ENCODE measurements at places on chromosomes 1 and 21.

GRCh38 chr1:210233495-210234328 lies 1.1 kb downstream of the SERTAD4 start:
- DNase-seq = no peak

DNA sequence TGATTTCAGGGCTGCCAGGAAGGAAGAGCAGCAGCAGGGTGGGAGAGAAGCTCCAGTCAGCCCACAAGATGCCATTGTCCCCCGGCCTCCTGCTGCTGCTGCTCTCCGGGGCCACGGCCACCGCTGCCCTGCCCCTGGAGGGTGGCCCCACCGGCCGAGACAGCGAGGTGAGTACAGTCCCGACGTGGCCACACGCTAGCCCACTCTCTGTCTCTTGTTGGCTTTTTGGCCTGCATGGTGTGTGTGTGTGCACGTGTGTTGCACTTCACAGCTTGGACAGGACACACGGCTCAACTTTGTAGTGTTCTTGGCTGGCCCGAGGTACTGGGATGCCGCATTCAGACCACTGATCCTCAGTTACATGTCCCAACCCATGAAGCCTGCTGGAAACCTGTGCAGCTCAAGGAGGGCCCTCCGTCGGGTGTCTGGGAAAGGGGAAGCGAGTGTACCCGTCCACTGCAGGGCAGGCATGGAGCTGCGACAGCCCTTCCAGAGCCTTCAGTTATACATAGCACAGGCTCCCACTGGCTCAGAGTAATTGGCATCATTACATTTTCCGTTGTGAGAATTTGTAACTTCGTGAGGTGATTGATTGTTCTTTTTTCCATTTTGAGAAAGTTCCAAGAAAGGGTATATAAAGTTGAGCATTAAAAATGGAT lies 454 bp downstream of the CORT start:
- DNase-seq = no peak

DNA sequence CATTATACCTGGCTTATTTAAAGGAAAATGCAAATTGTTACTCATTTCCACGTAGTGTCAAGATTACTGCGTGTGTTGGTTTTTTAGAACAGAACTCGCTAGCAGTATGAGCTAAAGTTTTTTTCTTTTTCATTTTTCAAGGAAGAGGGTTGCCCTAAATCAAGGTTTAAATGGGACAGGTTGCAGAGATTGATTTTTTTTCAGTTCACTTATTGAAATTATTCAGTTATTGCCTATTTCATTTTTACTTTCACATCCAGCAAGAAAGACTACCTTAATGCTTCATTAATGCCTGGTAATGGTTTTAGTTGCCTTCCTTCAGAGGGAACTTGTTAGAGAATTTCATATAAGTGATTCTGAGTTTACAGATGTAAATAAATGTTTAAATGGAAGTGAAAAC lies 5.6 kb downstream of the FAM20B start:
- no peak for DNase-seq

- no peak for DNase-seq
Observed at GRCh38 chr1:59062743-59063142, 234.2 kb upstream of the FGGY start.

GRCh38 chr1:10935246-10935645 lies 77.2 kb upstream of the TARDBP start:
- no peak for DNase-seq

GRCh38 chr1:84010136-84010535 lies 11.2 kb upstream of the TTLL7 start:
- no peak for DNase-seq

DNA sequence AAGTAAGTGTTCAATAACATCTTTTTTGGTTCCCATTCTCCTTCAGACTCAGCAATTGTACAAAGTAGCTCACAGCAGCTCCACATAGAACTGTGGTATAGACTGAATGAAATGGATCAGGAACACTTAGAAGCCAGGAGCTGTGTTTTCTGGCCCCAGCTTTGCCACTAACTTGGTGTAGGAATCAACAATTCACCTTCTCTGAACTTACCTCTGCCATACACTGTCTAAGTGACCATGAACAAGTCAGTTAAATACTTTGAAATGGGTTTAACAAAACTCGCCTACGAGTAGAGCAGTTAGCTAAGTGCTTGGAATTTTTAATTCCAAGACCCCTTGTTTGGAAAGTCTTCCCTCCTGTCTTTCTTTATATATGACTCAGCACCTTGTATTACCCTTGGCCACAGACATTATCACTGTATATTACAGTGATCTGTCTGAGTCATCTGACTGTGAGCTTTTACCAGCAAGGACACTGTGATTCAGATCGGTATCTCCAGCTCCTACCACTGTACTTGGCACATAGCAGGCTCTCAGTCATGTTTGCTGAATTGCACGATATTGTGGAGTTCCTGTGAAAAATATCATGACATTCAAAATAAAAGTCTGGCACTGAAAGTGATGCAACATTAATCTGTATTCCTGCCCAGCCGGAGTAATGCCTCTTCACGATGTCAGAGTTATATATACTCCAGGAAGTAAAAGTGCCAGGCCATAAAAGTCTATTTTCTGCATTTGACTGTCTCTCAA lies 101.7 kb upstream of the BEND5 start:
- no peak for DNase-seq

DNA sequence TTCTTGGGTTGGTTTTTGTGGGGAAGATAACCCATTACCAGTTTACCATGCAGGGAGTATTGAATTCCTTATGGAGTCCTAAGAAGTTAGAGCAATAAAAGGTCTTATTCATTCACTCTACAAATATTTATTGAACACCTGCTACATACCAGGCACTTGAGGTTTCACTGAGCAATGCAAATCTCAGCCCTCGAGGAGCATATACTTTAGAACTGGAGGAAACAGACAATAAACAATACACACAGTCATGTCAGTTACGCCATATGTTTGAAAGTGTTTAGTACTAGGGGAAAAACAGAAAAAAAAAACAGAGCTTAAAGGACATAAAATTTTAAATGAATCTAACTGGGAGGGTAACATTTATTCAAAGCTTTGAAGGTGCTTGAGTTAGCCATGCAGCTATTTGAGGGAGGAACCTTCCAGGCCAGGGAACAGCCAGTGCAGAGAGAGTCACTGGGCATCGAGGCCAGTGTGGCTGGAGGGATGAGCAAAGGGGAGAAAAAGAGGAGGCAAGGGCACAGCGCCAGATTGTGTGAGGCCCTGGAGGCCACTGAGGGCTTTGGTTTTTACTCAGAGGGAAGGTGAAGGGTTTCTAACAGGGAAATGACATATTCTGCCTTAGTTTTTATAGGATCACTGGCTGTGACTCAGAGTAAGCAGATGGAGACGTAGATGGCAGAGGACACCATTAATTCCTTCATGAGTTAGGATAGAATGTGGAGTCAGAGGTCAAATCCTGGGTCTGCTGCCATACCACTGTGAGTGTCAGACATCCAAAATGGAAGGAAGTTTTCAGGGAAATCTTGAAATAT lies 32.7 kb downstream of the C1orf21 start:
- DNase-seq = no peak

GRCh38 chr1:26476958-26477357 lies 4.7 kb downstream of the HMGN2 start:
- no peak for DNase-seq

GRCh38 chr1:225485226-225485625 lies 57.4 kb upstream of the LBR start:
- no peak for DNase-seq

DNA sequence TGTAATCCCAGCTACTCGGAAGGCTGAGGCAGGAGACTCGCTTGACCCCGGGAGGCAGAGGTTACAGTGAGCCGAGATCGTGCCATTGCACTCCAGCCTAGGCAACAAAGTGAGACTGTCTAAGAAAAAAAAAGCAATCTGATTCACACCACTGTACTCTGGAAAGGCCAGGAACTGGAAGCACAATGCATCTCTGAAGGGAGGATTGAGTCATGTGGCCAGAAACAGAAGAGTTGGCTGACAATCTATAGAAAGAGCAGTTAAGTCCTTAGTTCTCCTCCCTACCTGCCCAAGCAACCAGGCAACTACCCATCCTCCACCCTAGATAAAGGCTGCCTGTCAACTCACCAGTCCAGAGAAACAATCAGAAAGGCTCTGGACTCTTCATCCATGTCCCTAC lies 45.9 kb downstream of the PIK3R3 start:
- no peak for DNase-seq

- no peak for DNase-seq
Observed at GRCh38 chr1:178607718-178608408, 95.0 kb downstream of the TEX35 start.

DNA sequence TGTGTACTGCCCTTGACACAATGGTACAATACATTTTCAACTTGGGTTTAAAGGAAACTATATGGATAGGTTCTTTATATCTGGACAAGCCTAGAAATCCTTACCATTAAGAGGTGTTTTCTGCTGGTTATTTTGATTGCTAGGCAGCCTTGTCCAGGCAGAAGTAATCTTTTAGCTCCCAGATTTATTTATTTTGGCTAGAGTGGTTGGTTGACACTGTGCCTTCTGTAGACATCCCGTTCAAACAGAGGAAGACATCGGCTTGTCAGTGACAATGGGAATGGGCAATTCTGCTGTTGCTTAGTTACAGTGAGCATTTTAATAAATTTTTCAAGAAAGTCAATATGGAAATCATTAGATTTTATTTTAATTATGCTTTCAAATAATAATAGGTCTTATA lies 138.8 kb downstream of the VPS13D start:
- DNase-seq = no peak
